Amniotic epithelial cell (primary cell): ENCODE measurements at places on chromosomes 6 and 20.

DNA sequence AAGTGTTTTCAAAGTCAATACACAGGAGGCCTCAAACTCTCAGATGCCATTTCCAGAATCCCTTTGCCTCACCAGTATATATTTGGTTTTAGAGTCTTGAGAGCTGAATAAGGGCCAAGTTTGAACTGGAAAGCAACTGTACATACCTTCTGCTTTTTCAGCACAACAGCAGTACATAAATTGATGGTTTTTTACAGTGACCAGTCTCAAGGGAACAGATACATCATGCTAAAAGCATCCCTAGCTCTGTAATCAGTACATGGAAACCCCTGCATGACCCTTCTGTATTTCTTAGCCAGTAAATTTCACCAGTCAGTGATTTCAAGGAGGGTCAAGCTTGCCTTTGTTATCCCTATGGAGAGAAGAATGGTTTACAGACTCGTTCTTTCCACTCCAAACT lies 40.6 kb upstream of the ECHDC1 start:
- peak; percentile 31 for DNase-seq

- DNase-seq: peak; percentile 99
These were observed 6.7 kb upstream of the IFT52 start for GRCh38 chr20:43583982-43584432.

DNA sequence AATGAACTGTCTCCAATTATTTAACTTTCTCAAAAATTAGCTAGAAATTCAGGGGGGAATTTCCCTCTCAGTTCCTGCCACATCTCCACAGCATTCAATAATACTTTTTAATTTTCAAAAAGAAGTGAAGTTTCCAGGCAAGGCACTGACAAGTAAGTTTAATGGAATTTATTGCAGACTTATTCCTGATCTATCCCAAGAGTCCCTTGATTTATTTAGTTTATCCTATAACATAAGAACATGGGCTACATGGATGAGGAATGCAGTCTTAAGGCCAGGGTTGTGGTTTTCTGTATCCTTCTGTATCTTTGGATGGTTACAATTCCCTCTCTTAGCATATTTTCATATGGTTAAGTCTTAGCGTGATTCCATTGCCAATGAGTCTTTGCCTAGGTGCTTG lies 126.5 kb downstream of the TSHZ2 start:
- no peak for DNase-seq

DNA sequence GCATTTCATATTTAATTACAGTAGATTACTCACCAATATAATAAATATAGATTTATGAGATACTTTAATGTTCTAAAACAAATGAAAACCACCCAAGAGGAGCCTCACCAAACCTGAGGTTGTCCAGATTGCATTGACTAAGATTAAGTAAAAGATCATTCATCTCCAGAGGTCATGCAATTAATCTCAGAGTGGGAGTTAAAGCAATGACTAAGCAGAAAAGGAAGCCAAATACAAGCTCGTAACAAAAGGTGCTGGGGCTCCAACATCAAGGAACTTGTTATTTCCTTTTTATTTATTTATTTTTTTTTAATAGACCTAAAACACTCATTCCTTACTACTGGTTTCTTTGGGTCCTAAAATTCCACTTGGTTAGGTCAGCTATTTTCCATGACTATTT lies 57.7 kb downstream of the RSPO3 start:
- DNase-seq: peak; percentile 93

- DNase-seq: no peak
These were observed 26.5 kb downstream of the NKAIN2 start for GRCh38 chr6:123830120-123830519.

- no peak for DNase-seq
These were observed 110.7 kb downstream of the CHD6 start for GRCh38 chr20:41507436-41507835.

GRCh38 chr6:113856375-113856624 lies 845 bp upstream of the MARCKS start:
- no peak for DNase-seq

GRCh38 chr6:133577851-133578250 lies 311.1 kb upstream of the TCF21 start:
- no peak for DNase-seq

- DNase-seq: no peak
These were observed 93.2 kb downstream of the FOXF2 start for GRCh38 chr6:1482381-1483166.

GRCh38 chr20:51121901-51122412 lies 99.0 kb upstream of the KCNG1 start:
- DNase-seq: peak; percentile 6

DNA sequence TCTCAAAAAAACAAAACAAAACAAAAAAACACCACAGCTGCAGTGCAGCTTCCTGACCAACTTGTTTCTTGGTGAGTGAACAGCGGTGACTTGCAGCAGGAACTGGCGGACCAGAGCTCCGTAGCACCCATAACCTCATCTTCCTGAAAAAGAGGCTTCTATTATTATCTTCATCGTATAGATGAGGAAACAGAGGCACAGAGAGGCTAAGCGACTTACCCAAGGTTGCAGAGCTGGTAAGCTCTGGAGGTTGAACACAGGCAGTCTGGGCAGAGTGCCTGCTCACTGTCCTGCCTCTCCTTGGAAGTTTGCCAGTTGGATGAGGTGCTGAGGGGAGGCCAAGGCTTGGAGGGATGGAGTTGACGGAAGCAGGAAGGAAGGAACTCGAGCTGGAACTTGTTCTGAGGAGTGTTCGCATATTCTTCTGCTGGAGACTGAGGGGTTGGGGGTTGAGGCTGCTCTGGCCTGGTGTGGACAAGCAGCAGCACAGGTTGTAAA lies 47.9 kb upstream of the CCDC167 start:
- peak; percentile 72 for DNase-seq

DNA sequence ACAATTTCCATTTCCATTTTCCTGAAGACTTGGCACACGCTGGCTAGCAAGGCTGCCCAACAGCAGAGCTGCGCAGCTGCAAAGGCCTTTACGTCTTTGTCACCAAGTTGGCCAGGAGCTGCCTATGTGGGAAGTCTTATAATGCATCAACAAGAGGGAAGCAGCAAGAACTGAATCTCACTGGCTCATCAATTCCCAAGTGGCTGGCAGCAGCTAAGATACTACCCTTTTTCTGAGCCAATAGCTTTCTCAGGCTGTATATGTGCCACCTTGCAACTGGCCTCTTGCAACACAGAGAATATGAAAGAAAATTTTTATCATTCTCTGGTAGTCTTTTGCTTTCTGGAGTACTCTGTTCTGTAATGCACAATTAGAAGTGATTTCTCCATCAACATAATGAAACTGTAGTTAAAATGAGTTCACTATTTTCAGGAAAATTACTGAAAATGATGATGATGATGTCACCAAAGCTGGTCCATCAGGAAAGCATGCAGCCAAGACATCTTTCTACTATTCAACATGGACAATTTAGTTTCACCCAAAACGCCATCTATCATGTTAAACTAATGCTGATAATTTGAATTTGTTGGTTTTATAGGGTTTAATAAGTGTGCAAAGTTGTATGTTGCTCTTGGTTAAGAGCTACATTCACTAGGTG lies 97.3 kb upstream of the FOXA2 start:
- DNase-seq: no peak

GRCh38 chr6:7324520-7324919 lies 11.5 kb upstream of the SSR1 start:
- DNase-seq: no peak

DNA sequence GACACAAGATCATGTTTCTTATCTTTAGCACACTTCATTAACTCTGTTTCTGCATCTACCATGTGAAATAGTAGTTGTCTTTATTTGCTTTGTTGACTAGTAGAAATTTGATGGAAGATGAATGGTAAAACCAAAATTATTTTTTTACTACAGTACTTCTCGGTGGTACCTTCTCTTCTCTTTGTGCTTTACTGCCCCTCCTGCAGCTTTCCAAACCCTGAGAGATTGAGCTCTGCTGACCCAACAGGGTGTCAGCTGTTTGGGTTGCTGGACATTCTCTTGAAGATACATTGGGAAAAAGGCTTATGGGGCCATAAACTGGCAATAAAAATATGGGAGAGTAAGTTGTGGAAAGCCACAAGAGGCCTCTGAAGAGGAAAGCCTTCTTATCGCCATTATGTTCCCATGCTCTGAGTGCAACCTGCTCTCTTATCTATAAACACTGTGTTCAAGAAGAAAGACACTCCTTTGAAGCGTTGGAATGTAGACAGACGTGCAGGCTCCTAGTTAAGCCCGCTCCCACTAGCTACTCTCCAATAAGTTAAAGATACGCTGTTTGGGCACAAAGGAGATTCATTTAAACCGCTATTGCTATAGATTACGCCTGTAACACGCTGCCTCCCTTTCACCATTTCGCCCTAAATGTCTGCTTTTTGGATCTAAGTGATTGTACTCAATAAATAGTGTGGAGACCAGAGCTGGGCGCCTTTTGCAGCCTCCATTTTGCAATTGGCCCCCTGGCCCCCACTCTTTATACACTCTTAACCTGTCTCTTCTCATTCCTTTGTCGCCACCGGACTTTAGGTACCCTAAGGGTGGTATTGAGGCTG lies 60.1 kb upstream of the PRSS16 start:
- DNase-seq: peak; percentile 13

GRCh38 chr6:92790381-92790780 lies 629.0 kb downstream of the EPHA7 start:
- DNase-seq: no peak

- no peak for DNase-seq
These were observed 180.5 kb upstream of the OPRM1 start for GRCh38 chr6:153858529-153858928.

- DNase-seq: no peak
These were observed 1279.0 kb upstream of the MAP3K7 start for GRCh38 chr6:91865889-91866288.

- DNase-seq: no peak
These were observed 32.8 kb downstream of the SASH1 start for GRCh38 chr6:148375401-148375800.

GRCh38 chr6:42185597-42185996 lies 9.2 kb downstream of the GUCA1B start:
- no peak for DNase-seq

- no peak for DNase-seq
These were observed 80.2 kb downstream of the GRM4 start for GRCh38 chr6:34065466-34066217.
